Jurkat, Clone E6-1 (cell line): ENCODE measurements at places on chromosomes 4 and X.

- no peak for DNase-seq
Measured at GRCh38 chr4:161356351-161356750, 807.4 kb downstream of the FSTL5 start.

DNA sequence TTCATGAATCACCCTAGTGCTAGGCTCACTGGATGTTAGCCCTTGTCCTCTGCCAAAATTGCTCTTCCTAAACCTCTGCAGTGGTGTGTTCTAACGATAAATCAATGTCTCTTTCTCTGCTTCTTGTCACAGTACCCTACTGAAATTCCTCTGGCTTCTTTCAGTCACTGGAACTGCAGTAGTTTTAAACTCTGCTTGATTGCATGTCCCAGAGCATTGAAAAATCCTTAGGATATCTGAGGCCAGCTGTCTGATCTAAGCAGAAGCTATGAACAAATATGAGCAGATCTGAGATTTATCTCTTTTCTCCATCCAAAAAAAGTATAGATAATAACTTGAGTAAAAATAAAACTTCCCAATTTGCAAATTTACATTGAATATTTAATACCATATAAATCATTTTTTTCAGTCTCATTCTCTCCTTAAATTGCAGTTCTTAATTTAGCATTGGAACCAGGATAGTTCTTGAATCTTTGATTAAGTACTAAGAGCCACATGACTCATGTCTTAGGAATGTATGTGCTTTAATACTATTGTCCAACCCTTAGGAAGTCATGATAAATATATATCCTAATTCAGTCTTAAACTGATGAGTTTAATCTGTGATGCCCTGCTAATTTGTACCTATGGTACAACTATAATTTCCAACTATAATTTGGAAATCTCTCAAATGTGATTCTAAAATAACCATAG, 169.7 kb downstream of the PDHA2 start:
- no peak for DNase-seq

GRCh38 chr4:65670331-65671031, at the start of gene EPHA5:
Gene EPHA5 (minus strand): TSS chr4:65670489. CDS start chr4:65669742, 747 bp downstream.
- DNase-seq: peak; percentile 39

GRCh38 chrX:109782994-109783700, 50.1 kb upstream of the ACSL4 start:
- no peak for DNase-seq

GRCh38 chrX:94288325-94288724, 614.3 kb downstream of the FAM133A start:
- DNase-seq: no peak

GRCh38 chr4:154416190-154416547, 75.4 kb downstream of the DCHS2 start:
- no peak for DNase-seq

DNA sequence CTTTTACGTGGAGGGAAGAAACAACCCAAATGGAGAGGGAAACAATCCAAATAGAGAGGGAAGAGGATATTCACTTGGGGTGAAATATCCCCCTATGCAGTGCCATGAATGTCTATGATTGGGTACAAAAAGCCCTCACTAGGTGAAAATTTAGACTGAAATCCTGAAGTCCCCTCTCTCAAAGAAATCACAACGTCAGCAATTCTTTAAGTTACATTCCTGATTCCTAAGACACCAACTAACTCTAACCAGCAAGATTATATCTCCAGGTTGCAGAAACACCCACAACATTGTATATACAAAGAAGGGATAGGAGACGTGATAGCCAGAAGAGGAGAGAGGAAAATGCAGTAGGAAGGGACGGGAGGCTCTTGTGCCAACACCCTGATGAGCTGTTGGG, 374.3 kb downstream of the DCAF12L2 start:
- no peak for DNase-seq

DNA sequence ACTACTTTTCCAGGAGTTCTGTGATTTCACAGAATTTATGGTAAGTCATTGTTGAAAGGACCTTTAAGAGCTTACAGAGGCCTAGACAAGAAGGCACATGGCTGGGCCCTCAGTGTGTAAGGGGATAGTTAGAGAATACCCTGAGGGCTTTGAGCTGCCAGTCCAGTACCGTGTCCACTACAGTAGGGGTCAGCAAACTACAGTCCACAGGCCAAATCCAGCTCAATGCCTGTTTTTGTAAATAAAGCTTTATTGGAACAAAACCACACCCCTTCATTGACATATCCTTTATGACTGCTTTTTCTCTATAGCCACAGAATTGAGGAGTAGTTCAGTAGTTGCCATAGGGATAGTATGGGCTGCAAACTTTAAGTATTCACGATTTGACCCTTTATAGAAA, 176.2 kb downstream of the MID1 start:
- no peak for DNase-seq

DNA sequence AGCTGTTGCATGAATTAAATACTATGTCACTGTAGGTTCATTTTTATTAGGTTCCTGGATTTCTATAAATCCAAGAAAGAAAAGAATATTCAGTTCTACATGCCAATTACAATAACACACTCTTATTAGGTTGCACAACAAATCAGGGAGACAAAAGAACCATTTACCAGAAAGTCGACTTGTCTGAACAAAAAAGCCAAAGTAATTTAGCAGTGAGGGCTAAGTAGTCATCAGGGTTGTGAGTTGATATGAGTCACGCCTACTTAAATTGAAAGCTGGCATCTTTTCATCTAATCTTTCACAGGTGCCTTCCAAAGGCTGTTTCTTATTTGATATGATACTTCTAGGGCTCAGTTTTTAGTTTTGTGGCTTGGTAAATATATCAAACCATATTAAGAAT, 25.4 kb upstream of the GNRHR start:
- no peak for DNase-seq

DNA sequence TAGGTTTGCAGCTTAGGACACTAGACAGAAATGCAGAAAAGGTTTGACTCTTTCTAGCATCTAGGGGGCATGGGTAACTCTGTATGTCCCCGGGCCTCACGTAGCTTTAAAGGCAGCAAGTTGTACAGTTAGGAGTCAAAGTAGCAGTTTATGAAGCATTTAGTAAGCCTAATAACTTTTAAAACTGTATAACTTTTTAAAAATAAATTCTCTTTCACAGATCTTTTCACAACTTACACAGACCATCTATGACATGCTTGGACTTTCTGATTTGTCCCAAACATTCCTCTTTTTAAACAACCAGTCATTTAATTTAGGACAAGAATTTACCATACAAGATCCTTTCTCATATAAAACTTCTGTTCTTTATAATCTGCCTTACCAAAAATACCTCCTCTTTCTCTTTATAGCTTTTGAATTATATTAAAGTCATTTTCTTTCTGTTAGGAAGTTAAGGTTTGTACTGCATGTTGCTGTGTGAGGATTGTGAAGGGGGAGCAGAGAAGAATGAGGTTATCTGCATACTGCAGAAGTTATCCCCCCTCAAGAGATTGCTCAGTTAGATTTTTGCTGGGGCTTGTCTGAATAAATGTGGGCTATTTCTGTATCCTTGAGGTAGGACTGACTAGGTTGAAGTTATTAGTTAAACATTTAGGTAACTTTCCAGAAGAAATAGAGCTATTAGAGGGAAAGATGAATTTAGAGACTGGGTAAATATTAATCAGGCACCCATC, 94.3 kb downstream of the CPE start:
- DNase-seq: no peak

- DNase-seq: peak; percentile 22
Measured at GRCh38 chr4:154982187-154983047, 201.3 kb downstream of the RBM46 start.

- DNase-seq: no peak
Measured at GRCh38 chr4:101807351-101807750, 16.8 kb downstream of the BANK1 start.

DNA sequence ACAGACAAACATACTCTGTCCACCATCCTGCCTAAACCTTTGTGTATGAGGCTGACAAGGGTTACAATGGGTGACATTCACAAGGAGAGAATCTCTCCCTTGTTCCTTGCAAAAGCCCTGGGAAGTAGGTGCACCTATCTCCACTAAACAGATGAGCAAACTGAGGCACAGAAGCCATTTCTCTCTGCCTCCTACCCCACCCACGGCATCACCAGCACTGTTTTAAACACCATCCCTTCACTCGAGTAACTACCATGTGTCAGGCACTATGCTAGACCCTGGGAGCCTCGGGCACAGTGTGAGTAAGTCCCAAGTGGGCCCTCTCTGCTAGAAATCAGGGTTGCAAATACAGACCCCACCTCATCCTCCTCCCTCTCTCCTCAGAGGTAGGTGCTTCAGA, 899 bp downstream of the LYAR start:
- DNase-seq: no peak

DNA sequence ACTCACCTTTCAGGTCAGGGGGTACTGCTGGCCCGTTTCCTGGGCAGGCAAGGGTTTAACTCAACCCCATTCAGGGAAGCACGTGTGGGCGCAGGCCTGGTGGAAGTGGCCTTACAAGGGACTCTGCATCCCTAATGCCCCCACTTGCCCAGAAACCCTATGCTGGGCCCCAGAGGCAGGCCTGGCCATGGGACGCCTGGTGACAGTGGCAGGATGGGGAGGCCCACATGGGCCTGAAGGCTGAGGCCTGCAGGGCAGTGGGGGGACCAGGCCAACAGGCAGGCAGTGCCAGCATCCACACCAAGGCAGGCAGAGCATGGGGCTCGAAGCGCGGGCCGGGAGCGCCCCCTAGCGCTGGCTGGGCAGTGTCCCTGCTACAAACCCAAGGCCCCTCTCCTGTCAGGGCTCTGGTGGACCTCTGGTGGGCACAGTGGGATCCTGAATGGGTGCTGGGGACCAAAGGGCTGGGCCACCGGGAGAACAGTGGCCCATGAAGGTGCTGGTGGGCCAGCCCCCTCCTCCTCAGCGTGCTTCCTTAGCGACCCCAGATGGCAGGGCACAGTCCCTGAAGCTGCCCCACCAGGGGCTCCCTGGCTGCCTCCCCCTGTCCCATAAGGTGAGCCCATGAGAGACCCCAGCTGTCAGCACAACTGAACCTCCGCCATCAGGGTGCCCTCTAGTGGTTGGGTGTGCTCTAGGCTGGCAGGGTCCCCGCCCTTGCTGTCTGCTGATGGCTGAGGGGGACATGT, 16.8 kb downstream of the FGFR3 start:
- no peak for DNase-seq

DNA sequence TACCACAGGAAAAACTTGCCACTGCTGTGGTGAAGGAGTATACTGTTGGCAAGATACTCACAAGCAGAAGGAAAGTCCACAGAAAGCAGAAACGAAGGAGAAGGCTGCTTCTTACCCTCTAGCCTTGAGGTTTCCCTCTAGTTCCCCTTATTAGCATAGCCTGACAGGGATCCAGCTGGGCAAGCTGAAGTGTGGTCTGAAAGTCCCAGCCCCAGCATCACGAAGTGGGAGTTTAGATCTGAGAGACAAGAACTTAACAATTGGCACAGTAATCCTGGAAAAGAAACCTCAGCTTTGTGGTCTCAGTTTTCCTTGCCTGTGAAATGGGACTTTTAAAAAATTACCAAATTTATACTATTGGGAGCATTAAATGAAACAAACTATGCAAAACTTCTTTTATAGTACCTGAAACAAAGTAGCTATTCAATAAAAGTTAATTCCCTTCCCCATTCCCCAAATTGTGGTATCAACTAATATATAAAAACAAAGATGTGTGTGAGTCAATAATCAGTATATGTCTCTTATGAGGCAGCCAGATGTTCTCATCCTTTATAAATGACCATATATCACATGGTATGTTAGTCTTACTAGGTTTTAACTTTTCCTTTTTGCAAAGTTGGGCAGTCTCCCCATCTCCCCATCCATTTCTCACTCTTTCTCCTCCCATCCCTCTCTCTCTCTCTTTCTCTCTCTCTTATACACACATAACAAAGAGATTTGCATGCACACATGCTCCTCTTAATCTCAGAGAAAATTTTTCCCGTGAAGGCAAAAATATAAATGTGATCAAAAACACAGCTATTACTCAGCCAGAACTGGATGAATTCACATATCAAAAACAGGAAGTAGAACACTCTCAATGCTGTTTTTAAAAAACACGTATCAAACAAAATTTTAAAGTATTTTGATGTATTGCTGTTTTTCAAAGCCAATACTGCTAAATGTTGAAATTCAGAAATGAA, 57.8 kb downstream of the SCFD2 start:
- DNase-seq: no peak

DNA sequence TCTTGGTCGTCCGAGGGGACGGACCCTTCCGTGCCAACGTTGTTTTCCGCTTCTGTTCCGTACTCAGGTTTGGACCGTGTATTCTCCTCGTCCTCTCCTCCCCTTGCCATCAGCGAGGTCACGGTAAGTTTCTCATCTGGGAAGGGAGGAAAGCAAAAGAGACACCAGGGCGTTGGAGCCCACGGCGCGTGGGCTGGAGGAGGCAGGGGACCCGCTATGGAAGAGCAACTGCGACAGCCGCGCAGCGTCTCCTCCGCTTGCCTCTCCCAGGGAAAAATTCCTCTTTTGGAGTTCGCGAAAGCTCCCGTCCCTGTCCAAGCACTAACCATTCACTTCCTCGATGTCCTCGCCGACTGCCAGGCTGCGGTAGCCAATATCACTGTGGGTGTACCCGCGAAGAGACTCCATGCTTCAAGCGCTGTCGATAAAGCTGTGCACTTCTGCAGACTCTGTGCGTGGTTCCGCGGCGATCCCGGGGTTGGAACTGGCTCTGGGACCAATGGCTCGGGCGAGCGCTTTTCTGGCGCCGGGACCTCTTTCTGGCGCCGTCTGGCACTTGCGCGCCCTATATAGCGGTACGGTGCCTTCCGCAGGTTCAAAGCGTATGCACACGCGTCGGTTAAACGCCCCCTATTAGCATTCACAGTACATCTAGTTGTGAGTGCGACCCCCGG, at the start of gene ESX1:
ESX1 (minus strand) TSS at position 492 of the 674 bp plus-strand sequence; CDS start at position 408, 84 bp downstream.
- no peak for DNase-seq

GRCh38 chr4:42626629-42627146, 30.2 kb downstream of the ATP8A1 start:
- DNase-seq: no peak

DNA sequence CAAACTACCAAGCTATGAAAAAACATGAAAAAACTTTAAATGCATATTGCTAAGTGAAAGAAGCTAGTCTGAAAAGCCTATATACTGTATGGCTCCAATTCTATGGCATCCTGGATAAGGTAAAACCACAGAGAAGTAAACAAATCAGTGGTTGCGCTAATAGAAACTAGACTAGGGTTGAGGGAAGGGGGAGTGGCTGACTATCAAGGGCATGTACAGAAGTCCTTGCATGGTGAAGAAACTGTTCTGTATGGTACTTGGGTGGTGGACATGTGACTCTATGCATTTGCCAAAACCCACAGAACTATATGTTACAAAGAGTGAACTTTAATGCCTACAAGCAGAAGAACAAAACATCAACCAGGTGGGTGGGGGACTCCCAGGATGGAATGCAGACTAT, 96.8 kb downstream of the MTMR1 start:
- no peak for DNase-seq

DNA sequence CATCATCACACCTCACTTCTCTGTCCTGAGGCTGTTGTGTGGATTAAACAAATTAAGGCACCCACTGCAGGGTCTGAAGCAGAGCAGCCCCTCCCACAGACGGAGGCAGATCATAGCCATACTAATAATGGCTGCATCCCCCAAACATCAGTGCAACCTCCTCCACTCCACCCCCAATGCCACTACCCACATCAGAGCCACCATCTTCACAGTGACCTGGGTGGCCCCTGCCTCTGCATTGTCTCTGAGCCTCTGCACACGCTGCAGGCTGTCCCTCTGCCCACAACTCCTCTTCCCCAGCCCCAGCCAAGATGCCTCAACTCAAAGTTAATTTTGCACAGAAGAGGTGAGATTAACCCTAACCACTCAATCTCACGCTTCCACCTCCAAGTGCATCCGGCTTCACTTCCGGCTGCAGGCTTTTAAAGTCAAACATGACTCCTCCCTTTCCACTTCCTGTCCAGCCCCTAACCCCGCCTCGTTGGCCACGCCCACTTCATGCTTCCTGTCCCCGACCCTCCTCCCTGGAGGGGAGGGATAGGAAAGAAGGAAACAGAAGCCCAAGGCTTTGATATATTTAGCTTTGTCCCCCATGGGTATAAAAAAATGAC, 22.7 kb downstream of the JAKMIP1 start:
- DNase-seq: peak; percentile 87
